GM04503 (cell line): ENCODE measurements at places on chromosomes 4 and X.

GRCh38 chrX:112863850-112864249, 23.2 kb upstream of the AMOT start:
- DNase-seq: no peak

DNA sequence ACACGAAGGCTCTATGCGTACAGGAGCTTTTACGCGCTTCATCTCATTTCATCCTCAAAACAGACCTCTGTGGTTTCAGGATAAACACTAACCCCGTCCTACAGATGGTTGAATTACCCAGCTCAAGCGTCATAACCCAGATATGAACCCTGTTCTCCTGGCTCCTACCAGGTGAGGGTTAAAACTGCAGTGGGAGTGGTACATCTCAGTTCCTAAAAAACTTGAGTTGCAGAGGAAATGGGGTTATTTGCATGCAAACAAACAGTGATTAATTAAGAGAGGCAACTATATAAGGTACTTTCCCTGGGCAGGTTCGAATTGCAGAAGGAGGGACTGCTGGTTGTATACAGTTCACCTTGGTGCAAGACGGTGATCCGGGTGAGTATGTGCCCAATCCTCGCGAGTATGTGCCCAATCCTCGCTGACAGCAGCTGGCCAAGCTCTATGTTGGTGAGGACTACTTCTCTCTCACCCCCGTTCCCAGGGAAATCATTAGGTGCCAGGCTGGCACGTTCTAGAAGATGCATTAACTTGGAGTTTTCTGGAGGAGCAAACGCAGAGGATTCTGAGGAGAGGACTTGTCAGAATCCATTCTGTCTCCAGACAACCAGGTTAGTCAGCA, 72.6 kb downstream of the FHDC1 start:
- no peak for DNase-seq

GRCh38 chr4:2373532-2373931, 44.9 kb downstream of the ZFYVE28 start:
- no peak for DNase-seq

- no peak for DNase-seq
These were observed 909 bp downstream of the RTL5 start for GRCh38 chrX:72130762-72131250.

DNA sequence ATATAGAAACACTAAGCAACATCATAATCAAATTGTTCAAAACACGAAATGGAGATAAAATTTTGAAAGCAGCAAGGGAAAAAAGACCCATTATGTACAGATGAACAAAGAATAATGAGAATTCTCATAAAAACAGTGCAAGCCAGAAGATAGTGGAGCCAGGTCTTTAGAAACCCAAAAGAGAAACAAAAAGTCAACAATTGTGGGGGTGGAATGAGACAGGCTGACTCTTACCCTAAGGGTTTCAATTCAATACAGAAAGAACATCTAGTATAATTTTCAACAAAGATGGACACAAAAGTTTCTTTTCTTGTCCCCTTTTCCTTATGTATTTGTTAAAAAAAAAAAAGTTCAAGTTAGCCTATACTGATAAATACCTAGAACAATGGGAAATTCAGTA, 34.0 kb upstream of the MAGEB2 start:
- no peak for DNase-seq

- DNase-seq: no peak
These were observed 5.0 kb downstream of the PITX2 start for GRCh38 chr4:110617646-110618580.

DNA sequence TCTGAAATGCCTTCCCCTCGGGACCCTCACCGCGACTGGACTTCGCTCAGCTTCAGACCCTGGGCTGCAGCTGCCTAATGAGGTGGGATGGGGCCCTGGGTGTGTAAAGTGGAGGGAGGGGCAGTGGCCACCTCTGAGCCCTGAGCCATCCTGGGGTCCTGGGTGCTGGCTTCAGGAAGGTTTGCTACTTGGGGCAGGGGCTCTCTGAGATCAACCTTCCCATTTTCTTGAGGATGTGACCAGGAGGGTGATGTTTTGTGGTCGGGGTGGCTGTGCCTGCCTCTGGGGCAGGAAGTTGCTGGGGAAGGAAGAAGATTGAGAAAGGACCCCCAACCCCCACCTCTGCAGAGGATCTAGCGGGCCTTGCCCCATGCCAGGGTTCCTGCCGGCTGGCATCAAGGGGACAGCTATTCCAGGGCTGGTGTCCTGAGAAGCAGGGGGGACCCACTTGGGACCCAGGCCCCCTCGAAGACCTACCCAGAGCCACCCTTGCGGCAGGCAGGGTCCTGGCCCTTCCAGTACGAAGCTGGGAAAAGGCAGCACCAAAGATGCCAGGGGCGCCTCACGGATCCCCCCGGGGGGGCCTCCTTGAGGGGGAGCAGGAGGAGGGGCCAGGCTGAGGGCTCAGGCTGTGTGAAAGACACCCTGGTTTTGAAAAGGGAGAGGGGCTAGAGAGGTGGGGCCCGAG, 6.5 kb downstream of the SH3BP2 start:
- DNase-seq: no peak

- DNase-seq: no peak
These were observed 35.2 kb upstream of the AMBN start for GRCh38 chr4:70556856-70557255.

DNA sequence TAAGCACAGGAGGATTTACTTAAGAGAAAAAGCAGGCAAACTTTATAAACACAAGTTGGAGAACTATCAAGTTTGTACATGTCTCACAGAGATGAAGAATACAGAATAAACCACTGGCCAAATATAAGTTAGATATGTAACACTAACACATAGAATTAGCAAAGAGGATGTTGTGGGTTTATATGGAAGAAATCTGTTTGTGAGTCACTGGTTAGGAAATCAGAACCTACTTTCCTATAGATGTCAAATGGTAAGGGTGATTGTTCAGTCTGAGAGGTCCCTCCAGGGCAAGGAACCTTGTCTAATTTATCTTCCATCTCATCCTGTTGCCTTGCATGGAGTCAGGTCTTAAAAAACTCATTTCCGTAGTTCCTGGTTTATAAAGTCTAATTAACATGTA, 14.8 kb upstream of the ART3 start:
- DNase-seq: no peak

GRCh38 chr4:113677325-113677724, 84.2 kb downstream of the CAMK2D start:
- no peak for DNase-seq

GRCh38 chr4:29085748-29086147, 1634.4 kb upstream of the PCDH7 start:
- DNase-seq: no peak

DNA sequence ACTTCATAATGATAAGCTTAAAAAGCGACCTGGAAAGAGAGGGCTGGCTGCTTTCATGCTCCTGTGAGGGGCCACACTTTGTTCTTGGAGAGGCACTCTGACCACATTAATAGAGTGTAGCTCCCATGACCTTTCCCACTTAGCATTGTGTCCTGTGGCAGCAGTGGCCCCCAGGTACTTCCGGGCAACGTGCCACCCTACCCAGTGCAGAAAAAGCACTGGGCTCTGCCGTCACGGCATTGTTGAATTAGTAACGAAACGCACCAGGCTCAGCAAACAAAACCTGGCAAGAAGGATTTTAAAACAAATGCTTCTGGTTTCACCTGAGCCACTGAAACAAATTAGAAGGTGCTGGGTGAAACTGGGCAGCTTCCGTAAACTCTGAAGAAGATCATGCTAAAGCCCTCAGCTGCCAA, 5.4 kb upstream of the SORBS2 start:
- DNase-seq: no peak

DNA sequence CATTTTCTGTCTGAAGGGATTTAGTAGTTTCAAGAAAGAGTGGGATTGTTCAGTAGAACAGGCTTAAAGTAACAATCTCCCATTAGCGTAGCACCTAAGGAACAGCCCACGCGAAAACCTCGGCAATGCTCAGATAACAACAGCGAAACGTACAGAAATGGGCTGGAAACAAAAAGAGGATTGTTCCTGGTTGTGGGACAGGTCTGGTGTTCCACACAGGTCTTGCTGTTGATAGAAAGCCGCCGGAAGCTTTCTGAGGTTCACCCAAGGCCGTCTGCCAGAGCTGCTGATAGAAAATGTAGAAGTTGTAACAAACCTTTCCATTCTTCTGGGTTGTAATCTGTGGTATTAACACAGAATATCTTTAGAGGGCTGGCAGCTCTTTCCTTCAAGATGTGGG, 69.4 kb upstream of the CLCN4 start:
- no peak for DNase-seq

GRCh38 chr4:6191448-6192130, 8.8 kb downstream of the JAKMIP1 start:
- no peak for DNase-seq

DNA sequence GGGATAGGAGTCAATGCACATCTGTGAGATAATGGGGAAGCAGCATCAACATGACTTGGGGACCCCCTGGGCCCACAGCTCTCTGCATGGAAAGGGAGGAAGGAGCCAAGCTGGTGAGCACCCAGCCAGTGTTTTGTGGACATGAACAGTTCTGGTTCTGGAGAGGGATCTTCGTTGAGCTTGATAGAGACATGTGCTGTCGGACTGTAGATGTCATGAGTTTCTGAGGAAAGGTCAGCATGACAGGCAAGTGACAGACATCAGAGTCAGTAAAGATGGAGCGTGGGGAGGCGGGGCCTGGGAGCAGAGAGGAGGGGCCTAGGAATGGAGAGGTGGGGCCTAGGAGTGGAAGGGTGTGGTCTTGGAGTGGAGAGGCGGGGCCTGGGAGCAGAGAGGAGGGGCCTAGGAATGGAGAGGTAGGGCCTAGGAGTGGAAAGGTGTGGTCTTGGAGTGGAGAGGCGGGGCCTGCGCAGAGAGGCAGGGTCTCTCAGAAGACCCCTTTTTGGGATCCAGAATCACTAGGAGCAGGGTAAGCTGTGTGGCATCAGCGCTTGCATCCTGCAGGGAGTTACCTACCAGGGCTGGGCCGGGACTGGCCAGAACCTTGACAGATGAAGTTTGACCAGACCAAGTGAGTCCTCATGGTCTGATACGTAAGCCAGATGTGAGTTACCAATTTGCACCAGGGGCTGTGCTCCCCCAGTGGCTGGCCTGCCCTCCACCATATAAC, 33.7 kb downstream of the PIGG start:
- no peak for DNase-seq

GRCh38 chrX:131779306-131779705, 235.4 kb downstream of the OR13H1 start:
- no peak for DNase-seq

GRCh38 chr4:158521484-158522088, at the start of gene RXFP1:
TSS of gene RXFP1 (plus strand) at chr4:158521882. CDS start at chr4:158521977, 95 bp downstream.
- DNase-seq: no peak

GRCh38 chrX:73262991-73263390, 48.3 kb upstream of the NAP1L2 start:
- no peak for DNase-seq
